ENCODE measurements at places on chromosomes 11 and 22.

GRCh38 chr11:9990221-9990973 is 303.6 kb downstream of the SBF2 start:
- no peak for DNase-seq

- DNase-seq, result no peak
These were observed 505.4 kb upstream of the CCDC90B start for GRCh38 chr11:83791557-83791956.

GRCh38 chr11:99638073-99638553 is 617.4 kb downstream of the CNTN5 start:
- no peak for DNase-seq

DNA sequence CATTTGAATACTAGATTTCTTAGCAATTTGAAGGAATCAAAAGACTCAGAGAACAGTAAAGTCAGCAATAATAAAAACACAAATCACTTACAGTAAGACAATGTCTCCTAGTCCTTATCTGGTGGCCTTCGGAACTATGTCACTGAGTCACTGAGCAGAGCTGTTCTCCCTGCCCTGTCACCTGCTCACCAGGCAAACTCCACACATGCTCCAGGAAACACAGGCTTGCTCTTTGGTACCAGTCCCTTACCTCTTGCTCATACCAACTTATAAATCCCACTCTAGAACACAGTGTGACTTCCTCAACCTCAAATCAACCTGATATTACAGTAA is 81.1 kb upstream of the CHRM4 start:
- DNase-seq, result no peak

DNA sequence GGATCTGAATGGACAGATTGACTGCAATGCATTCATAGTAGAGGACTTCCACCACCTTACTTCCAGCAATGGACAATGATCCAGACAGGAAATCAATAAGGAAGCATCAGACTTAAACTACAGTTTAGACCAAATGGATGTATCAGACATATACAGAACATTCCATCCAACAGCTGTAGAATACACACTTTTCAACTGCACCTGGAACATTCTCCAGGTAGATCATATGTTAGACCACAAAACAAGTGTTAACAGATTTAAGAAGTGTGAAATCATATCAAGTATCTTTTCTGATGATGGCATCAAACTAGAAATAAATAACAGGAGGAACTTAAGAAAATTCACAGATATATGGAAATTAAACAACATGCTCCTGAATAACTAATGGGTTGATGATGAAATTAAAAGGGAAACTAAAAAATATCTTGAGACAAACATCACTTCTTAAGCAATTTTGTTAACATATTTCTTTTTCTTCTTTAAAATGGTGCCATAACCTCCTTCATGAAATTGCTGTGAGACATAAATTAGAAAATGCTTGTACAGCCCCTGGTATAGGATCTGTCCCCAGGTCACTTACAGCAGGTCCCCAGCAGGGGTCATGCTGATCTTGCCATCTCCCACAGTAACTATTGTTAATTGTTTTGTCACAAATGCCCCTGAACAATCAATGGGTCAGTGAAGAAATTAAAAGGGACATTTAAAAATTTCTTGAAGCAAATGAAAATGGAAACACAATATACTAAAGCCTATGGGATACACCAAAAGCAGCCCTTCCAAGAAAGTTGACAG is 100.0 kb upstream of the OR4B1 start:
- DNase-seq, result no peak

DNA sequence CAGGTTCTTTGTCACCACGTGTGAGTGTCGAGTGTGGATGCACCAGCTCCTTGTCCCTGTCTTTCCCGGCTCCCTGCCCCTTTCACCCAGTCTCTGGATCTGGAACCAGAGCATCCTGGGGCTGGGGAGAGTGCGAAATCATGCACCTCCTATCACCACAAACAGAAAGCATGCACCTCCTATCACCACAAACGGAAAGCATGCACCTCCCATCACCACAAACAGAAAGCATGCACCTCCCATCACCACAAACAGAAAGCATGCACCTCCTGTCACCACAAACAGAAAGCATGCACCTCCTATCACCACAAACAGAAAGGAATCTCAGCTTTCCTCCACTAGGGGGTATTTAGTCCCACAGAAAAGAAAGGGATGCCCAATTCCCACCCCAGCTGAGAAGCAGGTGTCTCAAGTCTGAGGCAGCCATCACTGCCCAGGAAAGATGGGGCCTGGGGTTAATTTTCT is 5.9 kb upstream of the GLB1L3 start:
- no peak for DNase-seq

DNA sequence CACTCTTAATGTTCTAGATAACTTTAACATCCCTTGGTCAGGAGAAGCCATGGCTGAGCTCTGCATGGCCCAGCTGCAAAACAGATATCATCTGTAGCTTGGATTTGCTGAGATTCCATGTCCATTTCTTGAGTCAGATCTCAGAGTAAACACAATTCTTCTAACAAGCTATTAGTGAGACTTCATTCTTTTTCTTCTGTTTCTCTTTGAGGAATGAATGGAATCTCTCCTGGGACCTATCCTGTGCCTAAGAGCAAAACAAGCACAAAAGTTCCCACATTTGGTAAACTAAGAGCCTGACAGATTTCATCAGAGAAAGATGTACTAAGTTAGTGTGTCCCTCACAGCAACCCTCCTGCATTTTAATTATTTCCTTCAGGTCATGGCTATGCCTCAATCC is 142.8 kb downstream of the MAML2 start:
- DNase-seq, result no peak

All from stimulated activated CD8-positive, alpha-beta memory T cell treated with anti-CD3 and anti-CD28 coated beads, Interleukin-4, amount 100 ng/mL, for 1 hour (primary cell).